ENCODE measurements at places on chromosomes 4 and X.

GRCh38 chr4:105352826-105353225, 121.0 kb downstream of the PPA2 start:
- no peak for DNase-seq

- DNase-seq, result peak; percentile 22
These were observed 51.5 kb upstream of the TRIM2 start for GRCh38 chr4:153152501-153153338.

GRCh38 chr4:102157984-102158383, 187.3 kb downstream of the SLC39A8 start:
- no peak for DNase-seq

GRCh38 chr4:172844556-172844955, 324.1 kb upstream of the GALNT7 start:
- no peak for DNase-seq

DNA sequence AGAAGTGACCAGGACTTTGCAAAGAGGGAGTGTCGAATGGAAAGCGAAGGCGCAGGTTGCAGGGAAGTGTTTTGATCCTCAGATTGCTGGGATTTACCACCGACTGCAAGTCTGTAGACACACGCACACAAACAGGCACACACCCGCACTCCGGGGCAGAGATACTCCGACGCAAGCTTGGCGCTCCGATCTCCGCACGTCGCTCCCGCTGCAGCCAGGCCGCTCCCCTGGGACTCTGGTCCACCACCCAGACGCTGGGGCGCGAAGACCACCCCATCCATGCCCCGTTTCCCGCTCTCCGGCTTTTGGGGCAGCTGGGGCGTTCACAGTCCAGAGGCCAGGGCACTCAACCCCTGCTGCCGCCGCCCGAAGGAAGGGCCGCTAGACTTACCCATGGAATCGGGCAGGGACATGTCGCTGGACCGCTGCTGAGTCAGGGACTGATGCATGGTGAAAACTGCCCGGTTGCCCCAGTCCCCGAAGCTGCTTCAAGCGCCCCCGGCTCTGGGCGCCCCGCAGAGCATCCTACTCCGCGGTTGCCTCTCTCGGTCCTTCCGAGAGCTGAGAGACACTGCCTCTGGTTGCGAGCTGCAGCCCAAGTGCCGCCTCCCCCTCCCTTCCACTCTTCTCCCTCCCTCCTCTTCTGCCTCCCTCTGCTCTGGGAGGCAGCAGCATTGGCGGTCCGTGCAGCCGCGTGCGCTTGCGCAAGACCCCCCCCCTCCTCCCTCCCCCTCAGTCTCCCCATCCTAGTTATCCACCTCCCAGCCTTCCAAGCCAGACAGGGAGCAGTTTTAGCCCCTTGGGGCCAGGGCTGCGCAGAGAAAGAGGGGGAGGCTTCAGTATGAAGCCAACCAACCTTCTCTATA, at the start of gene TMEM255A:
Gene TMEM255A (minus strand): TSS at position 601 of the 866 bp plus-strand sequence. CDS start 152 bp downstream, at position 449.
- DNase-seq, result no peak

DNA sequence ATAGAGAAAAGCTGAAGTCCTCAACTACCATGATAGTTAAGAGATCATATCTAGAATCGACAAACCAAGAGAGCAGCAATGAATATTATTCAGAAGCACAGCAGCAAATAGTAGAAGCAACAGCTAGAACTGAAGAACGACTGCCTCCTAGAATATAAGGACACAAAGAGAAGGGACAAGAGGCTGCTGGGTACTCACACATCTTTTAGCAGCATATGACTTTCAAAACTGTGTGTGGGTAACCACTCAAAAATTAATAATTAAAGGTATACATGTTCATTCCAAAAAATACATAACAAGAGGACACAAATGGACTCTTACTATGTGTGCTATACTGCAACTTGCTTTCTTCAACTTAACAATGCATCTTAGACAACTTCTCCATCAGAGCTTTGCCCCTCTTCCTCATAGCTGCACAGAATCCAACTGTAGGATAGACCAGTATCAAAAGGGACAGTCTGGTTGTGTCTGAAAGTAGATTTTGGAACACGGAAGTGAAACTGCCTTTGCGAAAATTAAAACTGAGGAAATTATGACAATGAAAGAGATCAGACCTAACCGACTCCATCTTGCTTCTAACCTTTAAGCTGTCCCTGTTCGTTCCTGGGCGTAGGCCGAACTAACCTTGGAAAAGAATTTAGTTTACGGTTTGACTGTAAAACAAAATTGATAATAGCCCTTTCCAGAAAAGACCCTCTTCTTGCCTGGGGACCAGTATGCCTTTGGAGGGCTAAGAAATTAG, 125.7 kb downstream of the SH3KBP1 start:
- DNase-seq, result no peak

GRCh38 chr4:123325241-123325681, 71.3 kb upstream of the SPRY1 start:
- DNase-seq, result no peak

- no peak for DNase-seq
These were observed 40.5 kb downstream of the HMGB2 start for GRCh38 chr4:173293663-173294062.

- no peak for DNase-seq
These were observed 27.5 kb downstream of the TSPAN5 start for GRCh38 chr4:98630737-98631454.

GRCh38 chr4:63296773-63297172, 1112.5 kb downstream of the TECRL start:
- DNase-seq, result no peak

GRCh38 chr4:176660561-176660960, 132.2 kb downstream of the VEGFC start:
- DNase-seq, result no peak

DNA sequence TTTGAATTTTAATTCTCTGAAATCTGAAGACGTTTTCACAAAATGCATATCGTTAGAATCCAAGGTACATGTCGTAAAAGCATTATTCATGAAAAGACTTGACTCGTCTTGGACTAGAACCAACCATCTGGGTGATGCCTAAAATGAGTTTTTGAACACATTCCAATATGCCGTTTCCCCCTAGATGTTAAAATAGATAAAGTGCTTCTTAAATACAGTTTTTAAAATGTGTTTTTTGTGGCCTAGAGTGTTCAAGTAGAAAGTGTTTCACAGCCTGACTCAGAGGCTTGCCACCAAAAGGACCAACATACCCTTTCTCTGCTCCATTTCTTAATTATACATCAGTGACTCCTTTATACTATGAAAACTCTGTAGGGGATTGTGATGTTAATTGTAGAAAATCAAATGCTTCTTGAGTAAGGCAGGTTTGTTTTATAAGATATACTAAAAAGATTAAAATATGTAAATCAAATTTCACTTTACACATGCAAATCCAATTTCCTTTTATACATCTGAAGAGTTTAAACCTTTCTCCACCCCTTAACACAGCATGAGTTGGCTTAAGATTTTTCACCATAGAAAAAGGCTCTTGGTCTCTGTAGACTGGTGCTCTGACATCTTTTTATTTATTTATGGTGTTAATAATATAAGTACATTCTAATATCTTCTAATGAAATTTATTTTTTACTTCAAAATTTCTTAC, 48.4 kb downstream of the PRKG2 start:
- no peak for DNase-seq

DNA sequence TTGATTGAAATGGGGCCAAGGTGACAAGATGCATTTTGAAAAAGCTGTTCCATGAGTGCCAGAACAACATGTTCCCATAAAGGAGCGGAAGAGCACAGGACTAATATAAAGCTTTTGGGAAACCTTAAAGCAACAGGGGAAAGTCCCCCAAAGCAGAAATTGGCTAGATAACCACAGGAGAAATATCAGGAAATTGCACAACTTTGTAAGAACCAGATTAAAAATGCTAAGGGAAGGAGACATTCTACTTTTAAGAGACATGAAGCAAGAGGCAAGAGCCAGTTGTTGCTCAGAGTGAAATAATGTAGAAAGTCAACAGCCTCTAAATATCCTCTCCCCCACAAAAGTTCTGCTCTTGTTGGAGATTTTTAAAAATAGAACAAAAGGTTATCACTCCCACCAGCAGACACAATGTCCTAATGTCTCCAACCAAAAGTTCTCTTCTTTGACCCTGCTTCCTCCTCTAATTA, 85.2 kb upstream of the LNX1 start:
- DNase-seq, result no peak

GRCh38 chr4:185771711-185772390, 40.1 kb downstream of the SORBS2 start:
- no peak for DNase-seq

- no peak for DNase-seq
These were observed 57.2 kb downstream of the FNIP2 start for GRCh38 chr4:158826057-158826456.

GRCh38 chrX:150087612-150088011, 149.3 kb upstream of the EOLA2 start:
- no peak for DNase-seq

All from NCI-H187 treated with DMSO at 0.1 percent for 48 hours (cell line).